ENCODE measurements at places on chromosomes 2 and 18.

- H3K27me3 ChIP-seq: no peaks in the 10 kb centered on the region
- no peak overlapping the region for H3K27ac ChIP-seq
- no peak overlapping the region for H3K4me3 ChIP-seq
- no peaks in the 10 kb centered on the region for H3K36me3 ChIP-seq
These were observed 105.0 kb downstream of the LRRTM1 start for GRCh38 chr2:80199504-80199903.

DNA sequence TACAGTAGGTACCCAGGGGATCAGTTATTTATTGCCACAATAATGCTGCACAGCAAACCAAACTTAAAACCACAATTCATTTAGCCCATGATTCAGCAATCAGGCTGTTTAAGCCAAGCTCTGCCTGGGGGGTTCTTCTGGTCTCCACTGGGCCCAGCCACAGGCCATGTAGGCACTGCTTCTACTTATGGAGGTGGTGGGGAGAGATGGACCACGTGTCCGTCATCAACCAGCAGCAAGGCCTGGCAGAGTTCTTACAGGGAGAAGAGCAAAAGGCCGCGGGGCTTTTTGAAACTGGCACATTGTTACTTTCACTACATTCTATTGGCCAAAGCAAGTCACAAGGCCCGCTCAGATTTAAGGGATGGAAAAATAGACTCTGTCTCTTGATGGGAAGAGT, 76.3 kb upstream of the DAPL1 start:
- no peak overlapping the region for H3K27ac ChIP-seq
- DNase-seq: no peak
- H3K4me3 ChIP-seq: no peak overlapping the region
- H3K36me3 ChIP-seq: no peaks in the 10 kb centered on the region
- no peaks in the 10 kb centered on the region for H3K27me3 ChIP-seq

- H3K36me3 ChIP-seq: peaks cover 6% of the 10 kb centered on the region
- peaks cover 4% of the 10 kb centered on the region for H3K4me1 ChIP-seq
- no peak overlapping the region for H3K4me3 ChIP-seq
- no peaks in the 10 kb centered on the region for H3K27me3 ChIP-seq
- no peak for DNase-seq
These were observed 38.1 kb downstream of the SMAD4 start for GRCh38 chr18:51068105-51068504.

GRCh38 chr2:8886202-8886518, 48.7 kb upstream of the KIDINS220 start:
- H3K4me1 ChIP-seq: peaks cover 1% of the 10 kb centered on the region
- DNase-seq: no peak
- no peak overlapping the region for H3K4me3 ChIP-seq
- H3K27me3 ChIP-seq: no peaks in the 10 kb centered on the region
- peaks cover 15% of the 10 kb centered on the region for H3K36me3 ChIP-seq

DNA sequence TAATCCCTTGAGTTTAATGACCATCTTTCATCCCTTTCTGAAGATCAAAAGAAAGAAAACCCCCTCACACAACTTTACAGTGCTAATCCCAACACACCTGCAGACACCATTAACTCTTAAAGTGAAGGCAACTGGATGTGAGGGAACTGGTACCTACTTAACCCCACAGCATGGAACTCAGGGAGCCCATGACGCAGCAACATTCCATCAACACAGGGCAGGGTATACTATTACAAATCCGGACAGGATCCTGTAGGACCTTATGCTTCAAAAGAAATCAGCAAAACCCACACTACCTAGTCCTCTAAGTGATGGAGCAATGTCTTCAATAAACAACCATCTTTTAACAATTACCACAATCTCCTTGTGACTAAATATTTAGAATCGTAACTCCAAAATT, 78.6 kb downstream of the FARSB start:
- no peak overlapping the region for H3K4me3 ChIP-seq
- no peak overlapping the region for H3K27ac ChIP-seq
- H3K4me1 ChIP-seq: peaks cover 2% of the 10 kb centered on the region
- no peaks in the 10 kb centered on the region for H3K27me3 ChIP-seq

DNA sequence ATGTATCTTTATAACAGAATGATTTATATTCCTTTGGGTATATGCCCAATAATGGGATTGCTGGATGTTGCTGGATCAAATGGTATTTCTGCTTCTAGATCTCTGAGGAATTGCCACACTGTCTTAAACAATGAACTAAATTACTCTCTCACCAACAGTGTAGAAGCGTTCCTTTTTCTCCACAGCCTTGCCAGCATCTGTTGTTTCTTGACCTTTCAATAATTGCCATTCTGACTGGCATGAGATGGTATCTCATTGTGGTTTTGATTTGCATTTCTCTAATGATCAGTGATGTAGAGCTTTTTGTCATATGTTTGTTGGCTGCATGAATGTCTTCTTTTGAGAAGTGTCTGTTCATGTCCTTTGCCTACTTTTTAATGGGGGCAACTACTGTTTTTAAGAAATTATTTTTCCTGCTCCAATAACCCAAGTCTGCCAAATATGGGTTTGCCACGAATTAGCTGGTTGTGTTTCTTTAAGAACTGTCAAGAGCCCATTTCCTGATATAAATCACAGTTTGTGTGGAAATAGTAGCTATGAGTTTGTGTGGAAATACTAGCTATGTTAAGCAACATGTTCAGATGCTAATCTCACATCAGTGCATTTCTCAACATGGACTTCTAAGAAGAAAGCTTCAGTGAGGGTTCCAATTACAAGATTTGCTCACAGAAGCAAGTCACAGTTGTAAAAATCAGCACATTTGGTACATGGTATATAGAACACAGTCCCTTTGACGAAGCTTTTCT, 259.4 kb downstream of the ANAPC1 start:
- H3K27ac ChIP-seq: no peak overlapping the region
- no peaks in the 10 kb centered on the region for H3K4me1 ChIP-seq
- H3K36me3 ChIP-seq: no peaks in the 10 kb centered on the region
- H3K27me3 ChIP-seq: no peaks in the 10 kb centered on the region
- no peak overlapping the region for H3K4me3 ChIP-seq

GRCh38 chr18:36265015-36265414, 32.5 kb upstream of the FHOD3 start:
- no peaks in the 10 kb centered on the region for H3K27me3 ChIP-seq
- H3K36me3 ChIP-seq: peaks cover 30% of the 10 kb centered on the region
- DNase-seq: peak; percentile 9
- H3K27ac ChIP-seq: no peak overlapping the region

- H3K4me3 ChIP-seq: no peak overlapping the region
- no peaks in the 10 kb centered on the region for H3K4me1 ChIP-seq
- no peak for DNase-seq
- peaks cover 23% of the 10 kb centered on the region for H3K36me3 ChIP-seq
- H3K27ac ChIP-seq: no peak overlapping the region
These were observed 46.5 kb upstream of the EPG5 start for GRCh38 chr18:46013484-46014189.

DNA sequence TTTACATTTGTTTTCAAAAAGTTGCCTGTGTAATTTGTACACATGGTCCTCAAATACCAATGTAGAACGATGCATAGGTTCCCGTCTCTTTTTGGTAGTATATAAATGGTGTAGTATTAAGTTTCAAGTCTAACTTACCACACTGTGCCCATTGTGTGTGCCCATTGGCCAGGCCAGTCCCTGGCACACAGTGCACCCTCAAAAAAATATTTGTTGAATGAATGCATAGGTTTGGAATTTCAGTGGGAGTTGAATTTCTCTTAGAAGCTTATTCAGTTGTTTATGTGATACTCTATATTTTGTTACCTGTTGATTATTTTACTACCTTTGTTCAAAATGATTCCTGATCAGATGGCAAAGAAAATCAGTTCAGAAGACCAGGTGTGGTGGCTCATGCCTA, 30.1 kb downstream of the IDH1 start:
- no peaks in the 10 kb centered on the region for H3K36me3 ChIP-seq
- peaks cover 3% of the 10 kb centered on the region for H3K4me1 ChIP-seq
- H3K27me3 ChIP-seq: no peaks in the 10 kb centered on the region
- H3K4me3 ChIP-seq: no peak overlapping the region
- no peak for DNase-seq

- H3K4me3 ChIP-seq: no peak overlapping the region
- H3K27ac ChIP-seq: no peak overlapping the region
- H3K36me3 ChIP-seq: peaks cover 17% of the 10 kb centered on the region
- no peaks in the 10 kb centered on the region for H3K4me1 ChIP-seq
- H3K27me3 ChIP-seq: no peaks in the 10 kb centered on the region
These were observed 78.9 kb upstream of the STON1 start for GRCh38 chr2:48450936-48451602.

GRCh38 chr2:17355608-17356329, 162.5 kb downstream of the RAD51AP2 start:
- DNase-seq: no peak
- H3K4me3 ChIP-seq: no peak overlapping the region
- no peaks in the 10 kb centered on the region for H3K36me3 ChIP-seq
- no peaks in the 10 kb centered on the region for H3K27me3 ChIP-seq
- no peaks in the 10 kb centered on the region for H3K4me1 ChIP-seq

- H3K27ac ChIP-seq: peak overlapping the region; percentile 94
- H3K27me3 ChIP-seq: peaks cover 6% of the 10 kb centered on the region
- H3K4me1 ChIP-seq: peaks cover 41% of the 10 kb centered on the region
- no peak for DNase-seq
These were observed 80.9 kb upstream of the PKDCC start for GRCh38 chr2:41966920-41967319.
